Thymus (tissue), 14 donors: ENCODE measurements at places on chromosomes 3 and 15. TPM values are rescaled to one million over a fixed set of nuclear protein-coding genes. Genes with fewer than 3 reads are reported as not detected.

GRCh38 chr3:146529021-146529420, 15.4 kb downstream of the PLSCR1 start:
- no peak for DNase-seq
- no peaks in the 10 kb centered on the region for H3K4me1 ChIP-seq
- no peak overlapping the region for H3K4me3 ChIP-seq
- H3K27me3 ChIP-seq: no peaks in the 10 kb centered on the region
- H3K36me3 ChIP-seq: peaks cover 11% of the 10 kb centered on the region
- H3K27ac ChIP-seq: no peak overlapping the region

- H3K4me1 ChIP-seq: peaks cover 18% of the 10 kb centered on the region
- peaks cover 10% of the 10 kb centered on the region for H3K27me3 ChIP-seq
- no peak overlapping the region for H3K27ac ChIP-seq
- no peak for DNase-seq
- no peak overlapping the region for H3K4me3 ChIP-seq
Measured at GRCh38 chr15:40958146-40958545, 4.9 kb downstream of the CHAC1 start.

The MKRN3 gene
- total RNA-seq: 2.3 TPM

DNA sequence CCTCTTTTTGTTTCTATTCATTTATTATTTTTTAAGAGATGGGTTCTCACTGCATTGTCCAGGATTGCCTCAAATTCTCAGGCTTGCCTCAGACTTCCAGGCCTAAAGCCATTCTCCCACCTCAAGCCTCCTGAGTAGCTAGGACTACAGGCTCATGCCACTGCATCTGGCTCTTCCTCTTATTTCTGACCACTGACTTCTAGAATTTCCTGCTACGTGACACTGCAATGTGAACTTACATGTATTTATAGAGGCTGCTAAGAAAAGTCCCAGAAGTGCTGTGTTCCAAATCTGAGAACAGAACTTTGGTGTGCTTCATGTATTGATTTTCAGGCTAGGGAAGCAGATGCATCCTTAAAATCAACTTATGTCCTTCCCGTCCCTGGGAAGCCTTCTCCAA, 407.4 kb downstream of the RSL24D1 start:
- no peaks in the 10 kb centered on the region for H3K4me1 ChIP-seq
- H3K27me3 ChIP-seq: no peaks in the 10 kb centered on the region

GRCh38 chr3:106703524-106703923, 673.7 kb upstream of the CCDC54 start:
- DNase-seq: no peak
- no peaks in the 10 kb centered on the region for H3K36me3 ChIP-seq
- H3K4me3 ChIP-seq: no peak overlapping the region

DNA sequence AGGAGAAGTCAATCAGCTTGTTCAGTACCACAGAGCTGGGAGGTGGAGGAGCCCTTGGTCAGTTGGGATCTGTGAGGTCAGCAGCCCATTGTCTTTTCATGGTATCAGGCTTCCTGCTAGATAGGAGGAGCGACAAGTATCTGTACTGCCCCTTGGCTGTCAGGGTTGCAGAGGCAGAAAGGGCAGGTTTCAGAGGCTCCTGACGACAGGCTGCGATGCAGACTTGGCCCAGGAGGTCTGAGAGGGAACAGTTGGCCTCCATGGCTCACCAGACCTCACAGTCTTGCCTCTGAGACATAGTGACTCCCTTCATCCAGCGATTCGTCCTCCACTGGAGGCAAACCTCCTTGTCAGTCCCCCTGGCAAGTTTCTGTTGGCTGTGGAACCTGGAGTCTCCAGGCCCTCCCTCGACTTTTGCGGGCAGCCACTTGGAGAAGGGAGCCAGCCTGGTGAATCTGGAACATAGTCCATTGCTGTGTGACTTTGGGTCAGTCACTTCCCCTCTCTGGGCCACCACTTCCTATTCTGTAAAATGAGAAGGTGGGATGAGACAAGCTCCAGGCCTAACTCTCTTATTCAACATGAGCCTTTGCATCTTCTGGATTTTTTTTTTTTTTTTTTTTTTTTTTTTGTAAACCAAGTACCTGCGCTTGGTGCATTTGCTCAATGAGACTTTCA, 177.9 kb upstream of the TLE3 start:
- no peaks in the 10 kb centered on the region for H3K27me3 ChIP-seq
- no peak overlapping the region for H3K27ac ChIP-seq
- peaks cover 23% of the 10 kb centered on the region for H3K4me1 ChIP-seq
- H3K36me3 ChIP-seq: no peaks in the 10 kb centered on the region
- H3K4me3 ChIP-seq: no peak overlapping the region

- peaks cover 17% of the 10 kb centered on the region for H3K36me3 ChIP-seq
- peak overlapping the region; percentile 19 for H3K4me3 ChIP-seq
- no peaks in the 10 kb centered on the region for H3K27me3 ChIP-seq
- DNase-seq: peak; percentile 83
- H3K27ac ChIP-seq: peak overlapping the region; percentile 68
Measured at GRCh38 chr3:35654476-35654875, 15.2 kb downstream of the ARPP21 start.

The CDCP1 gene
- total RNA-seq: 0.52 TPM

- H3K4me3 ChIP-seq: no peak overlapping the region
- H3K36me3 ChIP-seq: peaks cover 1% of the 10 kb centered on the region
- H3K27ac ChIP-seq: no peak overlapping the region
- peaks cover 16% of the 10 kb centered on the region for H3K4me1 ChIP-seq
- no peak for DNase-seq
Measured at GRCh38 chr3:123111640-123112039, 44.8 kb downstream of the PDIA5 start.

DNA sequence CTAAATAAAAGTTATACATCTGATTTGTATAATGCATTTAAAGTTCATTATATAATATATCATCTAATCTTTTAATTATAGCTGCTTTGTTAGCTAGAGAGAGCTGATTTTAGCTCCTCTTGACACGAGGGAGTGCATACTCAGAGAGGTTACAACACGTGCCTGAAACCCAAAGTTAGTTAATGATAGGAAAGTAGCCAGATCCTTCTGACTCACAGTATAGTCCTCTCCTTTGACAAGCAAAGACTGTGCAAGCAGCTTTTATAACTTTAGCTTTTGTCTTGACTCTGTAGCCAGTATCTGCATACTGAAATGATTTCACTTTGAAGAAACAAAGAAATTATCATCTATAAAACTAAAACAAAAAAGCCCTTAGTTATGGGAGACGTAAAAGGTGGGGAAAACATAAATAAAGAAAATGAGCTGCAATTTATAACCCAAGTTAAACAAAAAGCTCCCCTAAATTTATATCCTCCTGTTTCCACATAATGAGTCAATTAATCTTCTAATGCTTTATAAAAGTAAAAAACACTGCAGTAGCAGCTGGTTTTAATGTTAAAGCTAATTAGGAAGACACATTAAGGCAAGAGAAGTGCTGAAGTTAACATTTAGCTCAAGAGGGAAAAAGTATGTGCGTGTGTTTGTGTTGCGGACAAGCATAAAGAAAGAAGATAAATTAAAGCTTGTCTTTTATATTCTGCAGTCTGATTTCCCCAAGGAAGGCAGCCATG, 13.1 kb downstream of the GABRR3 start:
- H3K27me3 ChIP-seq: no peaks in the 10 kb centered on the region
- no peak overlapping the region for H3K27ac ChIP-seq
- DNase-seq: no peak
- no peaks in the 10 kb centered on the region for H3K36me3 ChIP-seq
- no peaks in the 10 kb centered on the region for H3K4me1 ChIP-seq

DNA sequence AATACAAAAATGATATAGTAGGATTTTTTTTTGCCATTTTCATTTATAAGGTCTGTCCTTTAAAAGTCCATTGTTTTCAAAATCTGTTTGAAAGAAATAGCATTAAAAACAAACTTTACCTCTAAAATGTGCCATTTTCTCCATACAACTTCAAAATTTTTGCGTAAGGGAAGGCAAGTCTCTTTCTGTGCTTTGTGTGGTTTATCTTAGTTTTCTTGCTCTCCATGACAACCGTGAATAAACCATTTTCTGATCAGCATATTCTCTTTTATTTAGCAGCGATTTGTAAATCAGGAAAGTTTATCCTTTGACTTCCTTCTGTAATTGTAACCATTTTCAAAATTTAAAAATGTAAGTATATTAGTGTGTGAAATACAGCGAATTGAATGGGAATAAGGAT, 147.9 kb upstream of the CGNL1 start:
- no peak overlapping the region for H3K4me3 ChIP-seq
- H3K36me3 ChIP-seq: peaks cover 11% of the 10 kb centered on the region
- H3K27ac ChIP-seq: no peak overlapping the region
- H3K4me1 ChIP-seq: no peaks in the 10 kb centered on the region

- no peak overlapping the region for H3K27ac ChIP-seq
- DNase-seq: no peak
- peaks cover 3% of the 10 kb centered on the region for H3K4me1 ChIP-seq
- no peaks in the 10 kb centered on the region for H3K36me3 ChIP-seq
- no peak overlapping the region for H3K4me3 ChIP-seq
Measured at GRCh38 chr3:99948467-99949089, 130.9 kb downstream of the CMSS1 start.

DNA sequence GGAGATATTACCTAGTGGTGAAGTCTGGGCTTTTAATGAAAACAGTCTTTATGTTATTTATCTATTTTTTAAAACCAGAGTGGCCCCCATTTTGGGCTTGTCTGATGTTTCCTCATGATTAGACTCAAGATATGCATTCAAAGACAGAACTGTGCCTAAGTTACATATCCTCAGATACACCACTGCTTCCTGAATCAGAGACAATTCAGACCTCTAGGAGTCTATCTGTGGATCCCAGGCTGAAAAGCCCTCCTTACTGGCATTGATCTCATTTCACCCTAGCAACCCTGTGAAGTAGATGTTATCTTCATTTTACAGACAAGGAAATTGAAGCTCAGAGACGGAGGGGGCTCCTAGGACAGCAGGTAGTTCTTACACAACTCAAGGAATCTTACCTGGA, 16.8 kb upstream of the TGM5 start:
- H3K27me3 ChIP-seq: no peaks in the 10 kb centered on the region
- H3K36me3 ChIP-seq: no peaks in the 10 kb centered on the region
- no peak overlapping the region for H3K27ac ChIP-seq
- no peak overlapping the region for H3K4me3 ChIP-seq

- no peaks in the 10 kb centered on the region for H3K4me1 ChIP-seq
- no peaks in the 10 kb centered on the region for H3K27me3 ChIP-seq
- H3K36me3 ChIP-seq: no peaks in the 10 kb centered on the region
- no peak overlapping the region for H3K4me3 ChIP-seq
Measured at GRCh38 chr3:180855364-180855763, 57.1 kb upstream of the FXR1 start.

The SLC24A5 gene
- total RNA-seq: 0.05 TPM

GRCh38 chr3:21795152-21795837, 44.3 kb upstream of the ZNF385D start:
- no peak for DNase-seq
- no peak overlapping the region for H3K27ac ChIP-seq
- H3K36me3 ChIP-seq: no peaks in the 10 kb centered on the region
- no peaks in the 10 kb centered on the region for H3K27me3 ChIP-seq

GRCh38 chr15:66096688-66097058, 156.9 kb downstream of the MEGF11 start:
- H3K36me3 ChIP-seq: no peaks in the 10 kb centered on the region
- no peak overlapping the region for H3K4me3 ChIP-seq
- no peak overlapping the region for H3K27ac ChIP-seq
- DNase-seq: no peak
- H3K27me3 ChIP-seq: peaks cover 21% of the 10 kb centered on the region

GRCh38 chr3:57838627-57839026, 82.5 kb downstream of the SLMAP start:
- no peaks in the 10 kb centered on the region for H3K36me3 ChIP-seq
- H3K4me1 ChIP-seq: no peaks in the 10 kb centered on the region
- H3K27ac ChIP-seq: no peak overlapping the region
- no peaks in the 10 kb centered on the region for H3K27me3 ChIP-seq

- peak within 1 kb of the TSS; percentile 96 for H3K27ac ChIP-seq
- H3K36me3 ChIP-seq: no peaks in the 10 kb centered on the region
- peak within 1 kb of the TSS; percentile 79 for H3K4me3 ChIP-seq
- no peak for DNase-seq
Measured at GRCh38 chr15:99249270-99249841, at the start of gene TTC23. Gene TTC23, minus strand, starts transcription at chr15:99249581. Its CDS starts 20,869 bp downstream, at chr15:99228712.

The ADAMTS9 gene
- total RNA-seq: 3.7 TPM

The TRANK1 gene
- 19.0 TPM for total RNA-seq

GRCh38 chr15:56984681-56985481, 66.4 kb downstream of the TCF12 start:
- no peaks in the 10 kb centered on the region for H3K36me3 ChIP-seq
- H3K27me3 ChIP-seq: no peaks in the 10 kb centered on the region
- H3K4me3 ChIP-seq: no peak overlapping the region
- peaks cover 12% of the 10 kb centered on the region for H3K4me1 ChIP-seq
- DNase-seq: no peak

GRCh38 chr15:38085114-38085513, 150.7 kb downstream of the TMCO5A start:
- no peak overlapping the region for H3K4me3 ChIP-seq
- H3K27me3 ChIP-seq: no peaks in the 10 kb centered on the region
- no peaks in the 10 kb centered on the region for H3K4me1 ChIP-seq
- DNase-seq: no peak
- H3K36me3 ChIP-seq: no peaks in the 10 kb centered on the region

DNA sequence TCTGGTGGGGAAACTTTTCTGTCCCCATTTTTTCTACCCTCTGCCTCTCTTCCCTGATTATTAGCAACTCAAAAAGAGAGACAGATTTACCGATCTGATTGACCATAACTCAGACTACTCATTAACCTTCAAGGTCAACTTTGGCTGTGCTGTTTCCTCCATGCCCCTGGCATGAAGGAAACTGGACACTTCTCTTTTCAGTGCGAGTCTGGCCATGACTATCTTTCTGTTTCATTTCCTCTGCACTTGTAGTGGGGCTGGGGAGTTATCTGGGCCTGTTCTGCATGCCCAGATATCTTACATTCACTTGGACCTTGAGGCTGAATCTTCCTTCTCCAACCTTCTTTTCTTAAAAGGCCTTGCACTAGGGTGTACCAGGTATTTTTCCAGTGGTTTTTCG, 76.9 kb upstream of the SLCO2A1 start:
- peaks cover 5% of the 10 kb centered on the region for H3K4me1 ChIP-seq
- no peak overlapping the region for H3K4me3 ChIP-seq
- no peaks in the 10 kb centered on the region for H3K36me3 ChIP-seq
- DNase-seq: no peak
- H3K27ac ChIP-seq: no peak overlapping the region

The SENP8 gene
- total RNA-seq: 2.0 TPM

The GP5 gene
- 0.14 TPM for total RNA-seq

GRCh38 chr3:56055546-56055945, 412.7 kb downstream of the ERC2 start:
- H3K36me3 ChIP-seq: no peaks in the 10 kb centered on the region
- no peaks in the 10 kb centered on the region for H3K27me3 ChIP-seq
- no peak for DNase-seq
- no peaks in the 10 kb centered on the region for H3K4me1 ChIP-seq

- H3K4me1 ChIP-seq: no peaks in the 10 kb centered on the region
- H3K4me3 ChIP-seq: no peak overlapping the region
- H3K36me3 ChIP-seq: no peaks in the 10 kb centered on the region
- DNase-seq: no peak
Measured at GRCh38 chr3:115974940-115975339, 351.6 kb downstream of the GAP43 start.

The NGLY1 gene
- total RNA-seq: 62.2 TPM

- DNase-seq: no peak
- no peak overlapping the region for H3K4me3 ChIP-seq
- no peaks in the 10 kb centered on the region for H3K4me1 ChIP-seq
Measured at GRCh38 chr15:69568173-69569009, 115.8 kb downstream of the RPLP1 start.
